CD8-positive, alpha-beta T cell (primary cell): ENCODE measurements at places on chromosomes 4 and X. TPM values are rescaled to one million over a fixed set of nuclear protein-coding genes. Genes with fewer than 3 reads are reported as not detected.

- no peak for DNase-seq
These were observed 97.3 kb upstream of the CNKSR2 start for GRCh38 chrX:21276736-21277433.

DNA sequence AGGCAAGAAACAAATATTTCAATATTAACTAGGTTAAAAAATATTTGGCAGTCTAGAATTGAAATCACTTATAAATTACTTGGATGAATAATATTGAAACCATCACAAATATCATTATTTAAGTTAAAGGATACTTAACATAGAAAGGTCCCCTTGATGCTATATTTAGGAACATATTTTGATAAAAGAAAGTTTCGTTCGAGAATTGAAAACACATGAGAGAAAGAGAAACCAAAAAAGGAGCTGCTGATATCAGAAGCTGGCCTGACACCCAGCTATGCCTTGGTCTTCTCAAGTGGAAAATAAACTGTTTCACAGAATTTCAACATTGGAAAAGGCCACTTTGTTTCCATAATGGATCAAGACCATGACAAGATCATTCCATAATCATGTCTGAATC is 762.4 kb downstream of the DMD start:
- DNase-seq, result no peak

HSFX2 gene
- not detected for total RNA-seq

AR gene
- not detected for total RNA-seq

CTAG1A gene
- not detected for total RNA-seq

- DNase-seq, result no peak
These were observed 12.6 kb downstream of the BCOR start for GRCh38 chrX:40085102-40085551.

F8A2 gene
- total RNA-seq, result not detected

DNA sequence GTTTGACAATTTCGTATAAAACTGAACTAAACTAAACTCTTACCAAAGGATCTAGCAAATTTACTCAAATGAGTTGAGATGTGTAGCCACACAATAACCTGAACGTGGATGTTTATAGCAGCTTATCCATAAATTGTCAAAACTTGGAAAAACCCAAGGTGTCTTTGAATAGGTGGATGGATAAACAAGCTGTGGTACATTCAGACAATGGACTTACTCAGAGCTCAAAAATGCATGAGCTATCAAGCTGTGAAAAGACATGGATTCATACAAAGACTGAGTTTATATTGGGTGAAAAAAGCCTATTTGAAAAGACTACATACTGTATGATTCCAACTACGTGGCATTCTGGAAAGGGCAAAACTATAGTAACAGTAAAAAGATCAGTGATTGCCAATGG is 69.5 kb downstream of the LARP1B start:
- no peak for DNase-seq

GRCh38 chr4:1167244-1167949 is 5.0 kb downstream of the SPON2 start:
- DNase-seq, result peak; percentile 91

PLK4 gene
- total RNA-seq, result 5.9 TPM

ALB gene
- total RNA-seq, result not detected

DNA sequence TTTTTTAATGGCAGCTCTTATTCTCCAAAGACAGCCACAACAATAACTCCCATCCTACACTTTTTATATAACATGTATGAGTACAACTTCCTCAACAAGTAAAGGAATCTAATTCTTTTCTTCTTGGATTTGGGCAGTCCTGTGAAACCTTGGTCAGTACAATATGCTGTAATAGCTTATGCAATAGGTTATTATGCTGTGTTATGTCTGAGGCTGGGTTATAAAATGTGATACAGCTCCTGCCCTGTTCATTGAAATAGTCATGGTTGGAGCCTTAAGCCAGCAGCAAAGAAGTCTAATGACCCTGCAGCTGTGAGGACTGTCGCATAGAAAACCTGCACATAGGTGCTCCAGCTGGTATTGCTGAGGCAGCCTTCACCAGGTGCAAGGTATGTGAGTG is 215.8 kb upstream of the RASGEF1B start:
- no peak for DNase-seq

DNA sequence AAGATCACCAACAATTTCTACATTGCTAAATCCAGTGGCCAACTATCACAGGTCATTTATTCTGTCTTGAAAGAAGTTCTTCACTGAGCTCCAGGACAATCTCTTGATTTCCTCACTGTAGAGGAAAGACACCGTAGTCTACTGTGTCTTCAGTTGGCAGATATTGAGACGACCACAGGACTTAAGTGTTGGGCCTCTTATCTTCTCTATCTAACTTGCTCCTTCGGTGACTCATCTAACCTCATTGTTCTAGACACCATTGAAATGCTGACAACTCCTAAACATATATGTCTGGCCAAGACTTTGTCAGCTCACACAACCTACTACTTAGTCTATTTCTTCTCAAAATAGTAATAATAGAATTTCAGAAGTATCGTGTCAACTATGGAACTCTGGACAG is 425.8 kb downstream of the ARAP2 start:
- no peak for DNase-seq

F8A3 gene
- total RNA-seq, result 4.4 TPM
